Mesendoderm (in vitro differentiated cells): ENCODE measurements at places on chromosomes 2 and 18.

GRCh38 chr2:37569986-37570679 lies 101.3 kb downstream of the CDC42EP3 start:
- no peak for DNase-seq
- no peak overlapping the region for H3K4me3 ChIP-seq
- no peaks in the 10 kb centered on the region for H3K36me3 ChIP-seq
- H3K27ac ChIP-seq, result no peak overlapping the region
- H3K4me1 ChIP-seq, result no peaks in the 10 kb centered on the region

- no peaks in the 10 kb centered on the region for H3K27me3 ChIP-seq
- no peaks in the 10 kb centered on the region for H3K36me3 ChIP-seq
- peaks cover 3% of the 10 kb centered on the region for H3K4me1 ChIP-seq
Observed at GRCh38 chr2:3377279-3377611, 373 bp downstream of the EIPR1 start.

DNA sequence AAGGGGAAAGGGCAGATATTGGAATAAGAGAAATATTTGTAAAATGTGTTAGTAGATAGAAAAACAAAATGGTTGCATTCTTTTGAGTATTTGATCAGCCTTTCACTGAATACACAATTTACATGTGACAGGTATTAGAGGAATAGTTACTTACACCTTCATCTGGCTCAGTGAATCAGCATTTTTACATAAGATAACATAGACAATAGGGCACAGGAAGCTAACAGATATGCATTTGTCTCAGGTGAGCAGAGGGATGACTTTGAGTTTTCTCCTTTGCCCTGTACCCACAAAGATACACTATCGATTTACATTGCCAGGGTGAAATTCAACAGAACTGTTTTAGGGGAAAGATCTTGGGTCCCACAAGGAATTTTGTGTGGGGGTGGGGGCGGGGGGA lies 373.1 kb upstream of the NETO1 start:
- no peaks in the 10 kb centered on the region for H3K27me3 ChIP-seq
- H3K36me3 ChIP-seq, result no peaks in the 10 kb centered on the region
- DNase-seq, result peak; percentile 78
- H3K4me1 ChIP-seq, result no peaks in the 10 kb centered on the region
- H3K4me3 ChIP-seq, result no peak overlapping the region
- H3K27ac ChIP-seq, result no peak overlapping the region

DNA sequence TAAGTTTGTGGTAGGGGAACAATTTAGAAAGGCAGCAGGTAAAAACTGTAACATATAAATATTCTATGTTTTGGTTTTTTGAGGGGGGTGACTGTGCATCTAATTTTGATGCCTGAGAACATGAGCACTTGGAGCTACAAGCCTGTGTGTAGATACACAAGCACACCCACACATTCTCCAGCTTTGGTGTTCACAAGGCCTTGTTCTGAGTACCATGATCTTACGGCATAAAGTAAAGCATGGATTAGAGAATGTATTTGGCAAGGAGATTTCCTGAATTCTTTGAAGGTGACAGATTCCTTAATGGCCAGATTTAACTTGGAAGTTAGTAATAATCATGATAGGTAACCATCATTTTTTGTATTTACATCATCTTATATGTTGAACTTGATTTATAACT lies 42.7 kb downstream of the MAP3K20 start:
- H3K36me3 ChIP-seq, result no peaks in the 10 kb centered on the region
- no peaks in the 10 kb centered on the region for H3K27me3 ChIP-seq
- H3K27ac ChIP-seq, result no peak overlapping the region

DNA sequence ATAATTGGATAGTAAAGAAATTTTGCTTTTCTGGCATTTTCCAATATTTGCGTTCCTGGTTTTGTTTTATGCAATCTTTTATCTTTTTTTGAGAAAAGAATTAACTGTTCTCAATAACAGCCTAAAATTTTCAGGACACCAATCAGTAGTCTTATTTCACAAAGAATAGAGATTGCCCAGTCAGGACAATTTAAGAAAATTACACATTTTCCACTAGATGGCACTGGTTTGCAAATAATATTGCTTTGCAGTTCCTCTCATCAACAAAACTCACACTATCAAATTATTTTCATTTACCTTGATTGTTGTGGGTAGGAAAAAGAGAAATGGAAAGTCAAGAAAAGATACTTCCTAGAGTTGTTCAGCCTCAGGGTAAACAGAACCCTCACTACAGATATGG lies 2.4 kb upstream of the RBM45 start:
- H3K4me1 ChIP-seq, result no peaks in the 10 kb centered on the region
- H3K36me3 ChIP-seq, result no peaks in the 10 kb centered on the region
- no peak overlapping the region for H3K27ac ChIP-seq
- DNase-seq, result peak; percentile 33

- H3K4me3 ChIP-seq, result no peak overlapping the region
- H3K27me3 ChIP-seq, result no peaks in the 10 kb centered on the region
- peaks cover 1% of the 10 kb centered on the region for H3K4me1 ChIP-seq
- H3K27ac ChIP-seq, result peak overlapping the region; percentile 15
- DNase-seq, result peak; percentile 39
Observed at GRCh38 chr18:686339-687111, 25.9 kb downstream of the ENOSF1 start.

DNA sequence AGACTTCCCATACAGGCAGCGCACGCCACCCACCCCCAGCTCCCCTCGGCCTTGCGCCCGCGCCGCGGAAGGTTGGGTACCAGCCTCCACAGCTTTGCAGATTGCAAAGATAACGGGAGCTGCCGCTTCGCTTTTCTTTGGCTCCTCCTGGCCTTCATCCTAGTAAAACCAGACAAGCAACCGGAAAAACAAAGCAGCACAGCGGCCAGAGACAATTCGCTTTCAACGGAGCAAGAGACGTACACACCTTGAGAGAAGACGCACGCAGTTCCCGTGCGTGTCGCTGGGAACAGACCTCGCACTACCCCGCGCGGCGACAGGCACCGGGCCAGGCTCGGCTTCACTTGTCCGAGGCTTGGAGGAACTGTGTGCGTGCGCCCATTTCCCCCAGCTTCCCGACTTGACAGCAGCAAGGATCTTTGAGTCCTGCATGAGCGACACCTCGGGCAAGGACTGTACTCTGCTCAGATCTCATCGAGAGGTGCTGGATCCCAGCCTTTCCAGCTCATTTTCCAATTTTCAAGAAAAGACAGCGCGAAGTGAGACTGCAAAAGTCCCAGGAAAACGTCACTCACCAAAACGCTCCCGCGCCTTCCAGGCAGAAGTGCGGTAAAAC lies 964 bp downstream of the ZBTB7C start:
- DNase-seq, result peak; percentile 26
- no peaks in the 10 kb centered on the region for H3K36me3 ChIP-seq
- peaks cover 3% of the 10 kb centered on the region for H3K4me1 ChIP-seq
- H3K27me3 ChIP-seq, result peaks cover 29% of the 10 kb centered on the region
- H3K27ac ChIP-seq, result no peak overlapping the region

DNA sequence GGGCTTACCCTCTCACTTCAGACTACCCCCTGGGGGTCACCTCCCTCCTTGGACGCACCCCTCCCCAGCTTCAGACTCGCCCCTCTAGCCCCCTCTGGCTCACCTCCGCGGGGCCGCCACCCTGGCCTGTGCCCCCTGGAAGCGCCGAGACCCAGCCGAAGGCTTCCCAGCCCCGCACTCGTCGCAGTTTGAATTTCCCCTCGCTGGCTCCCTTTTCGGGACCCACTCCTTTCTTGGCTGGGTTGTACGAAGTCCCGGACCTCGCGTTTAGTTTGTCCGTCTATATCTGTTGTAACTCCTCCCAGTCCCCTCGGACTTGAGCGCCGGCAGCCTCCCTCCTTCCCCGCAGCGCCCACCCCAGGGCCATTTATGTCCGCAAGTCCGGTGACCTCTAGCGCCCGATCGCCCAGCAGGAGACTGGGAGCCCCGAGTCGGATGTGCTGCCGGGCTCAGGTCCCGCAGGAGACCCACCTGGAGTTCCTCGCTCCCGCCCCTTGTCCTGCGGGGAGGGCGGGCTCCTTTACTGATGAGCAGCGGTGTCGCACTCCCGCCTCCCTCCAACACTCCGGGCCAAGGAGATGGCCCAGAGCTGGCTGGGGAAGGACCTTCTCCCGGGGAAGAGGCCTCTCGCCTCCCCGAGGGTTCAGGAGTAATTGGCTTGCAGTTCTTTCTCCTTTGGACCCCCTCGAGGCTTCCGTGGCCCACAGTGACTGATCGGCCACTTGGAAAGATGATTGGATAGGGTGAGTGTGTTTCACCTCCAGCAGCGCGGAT lies 692 bp upstream of the RAX start:
- no peaks in the 10 kb centered on the region for H3K4me1 ChIP-seq
- DNase-seq, result peak; percentile 37
- H3K27me3 ChIP-seq, result peaks cover 64% of the 10 kb centered on the region
- H3K36me3 ChIP-seq, result no peaks in the 10 kb centered on the region

- no peaks in the 10 kb centered on the region for H3K4me1 ChIP-seq
- H3K4me3 ChIP-seq, result no peak overlapping the region
- H3K27me3 ChIP-seq, result no peaks in the 10 kb centered on the region
Observed at GRCh38 chr2:51158251-51158650, 126.3 kb upstream of the NRXN1 start.

- DNase-seq, result no peak
- no peaks in the 10 kb centered on the region for H3K36me3 ChIP-seq
- H3K27me3 ChIP-seq, result no peaks in the 10 kb centered on the region
- H3K4me3 ChIP-seq, result no peak overlapping the region
- H3K27ac ChIP-seq, result no peak overlapping the region
Observed at GRCh38 chr18:21604671-21605070, 4.2 kb upstream of the ESCO1 start.

- H3K4me1 ChIP-seq, result no peaks in the 10 kb centered on the region
- no peak for DNase-seq
- H3K4me3 ChIP-seq, result no peak overlapping the region
- no peaks in the 10 kb centered on the region for H3K36me3 ChIP-seq
Observed at GRCh38 chr2:240419723-240420122, 15.7 kb upstream of the GPC1 start.

GRCh38 chr2:79876430-79876829 lies 363.6 kb downstream of the CTNNA2 start:
- DNase-seq, result peak; percentile 41
- H3K4me1 ChIP-seq, result no peaks in the 10 kb centered on the region
- no peaks in the 10 kb centered on the region for H3K36me3 ChIP-seq
- no peaks in the 10 kb centered on the region for H3K27me3 ChIP-seq

DNA sequence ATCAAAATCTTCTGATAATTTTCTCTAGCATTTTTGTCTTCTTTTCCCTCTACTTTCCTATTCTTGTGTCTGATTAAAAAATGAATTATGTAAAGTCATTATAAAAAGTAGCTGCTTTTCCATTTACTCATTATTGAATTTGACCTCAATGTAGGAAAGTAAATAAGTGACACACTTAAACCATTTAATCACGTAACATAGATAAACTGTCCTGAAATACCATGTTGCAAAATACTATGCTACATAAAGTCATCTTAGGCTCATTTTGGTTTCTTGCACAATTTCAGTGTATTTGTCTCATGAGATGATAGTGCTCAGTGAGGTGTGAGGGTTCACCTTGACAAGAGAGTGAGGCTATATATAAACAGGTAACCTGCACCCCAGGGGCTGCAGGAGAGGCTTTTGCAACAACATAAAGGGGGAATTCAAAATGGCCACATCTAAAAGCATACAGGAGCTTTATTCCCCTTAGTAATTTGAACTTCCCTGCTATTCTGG lies 502.7 kb downstream of the RNF144A start:
- no peaks in the 10 kb centered on the region for H3K4me1 ChIP-seq
- no peak overlapping the region for H3K4me3 ChIP-seq
- DNase-seq, result no peak
- no peaks in the 10 kb centered on the region for H3K27me3 ChIP-seq
- H3K36me3 ChIP-seq, result no peaks in the 10 kb centered on the region

- DNase-seq, result peak; percentile 46
- no peaks in the 10 kb centered on the region for H3K4me1 ChIP-seq
- H3K36me3 ChIP-seq, result no peaks in the 10 kb centered on the region
- no peak overlapping the region for H3K27ac ChIP-seq
- no peaks in the 10 kb centered on the region for H3K27me3 ChIP-seq
Observed at GRCh38 chr2:9565436-9566153, 10.0 kb upstream of the ADAM17 start.

GRCh38 chr2:199147216-199147615 lies 310.5 kb downstream of the SATB2 start:
- no peaks in the 10 kb centered on the region for H3K36me3 ChIP-seq
- no peaks in the 10 kb centered on the region for H3K27me3 ChIP-seq
- no peak overlapping the region for H3K4me3 ChIP-seq
- DNase-seq, result no peak
- H3K27ac ChIP-seq, result no peak overlapping the region

DNA sequence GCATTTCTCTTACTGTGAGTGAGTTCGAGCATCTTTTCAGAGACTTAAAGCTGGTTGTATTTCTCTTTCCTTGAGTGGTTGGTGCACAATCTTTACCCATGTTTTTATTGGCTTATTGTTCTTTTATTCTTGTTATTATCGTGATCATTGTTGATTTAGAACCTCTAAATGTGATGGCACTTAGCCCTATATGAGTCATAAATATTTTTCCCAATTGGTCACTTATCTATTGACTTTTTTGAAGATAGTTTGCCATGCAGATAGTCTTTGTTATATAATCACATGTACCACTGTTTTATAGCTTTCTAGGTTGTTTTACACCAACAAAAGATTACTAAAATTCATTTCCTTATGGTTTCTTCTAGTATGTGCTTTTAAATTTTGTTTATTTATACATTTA lies 141.6 kb upstream of the MSH6 start:
- no peaks in the 10 kb centered on the region for H3K27me3 ChIP-seq
- no peak overlapping the region for H3K27ac ChIP-seq
- no peaks in the 10 kb centered on the region for H3K4me1 ChIP-seq

- H3K27ac ChIP-seq, result no peak overlapping the region
- H3K27me3 ChIP-seq, result no peaks in the 10 kb centered on the region
- no peak overlapping the region for H3K4me3 ChIP-seq
- no peaks in the 10 kb centered on the region for H3K36me3 ChIP-seq
- H3K4me1 ChIP-seq, result peaks cover 2% of the 10 kb centered on the region
- DNase-seq, result peak; percentile 20
Observed at GRCh38 chr18:74972354-74972753, 236.6 kb downstream of the PTGR3 start.

- H3K4me3 ChIP-seq, result no peak overlapping the region
- no peak overlapping the region for H3K27ac ChIP-seq
- DNase-seq, result no peak
- H3K4me1 ChIP-seq, result no peaks in the 10 kb centered on the region
Observed at GRCh38 chr2:159905926-159906714, 108.1 kb upstream of the CD302 start.

DNA sequence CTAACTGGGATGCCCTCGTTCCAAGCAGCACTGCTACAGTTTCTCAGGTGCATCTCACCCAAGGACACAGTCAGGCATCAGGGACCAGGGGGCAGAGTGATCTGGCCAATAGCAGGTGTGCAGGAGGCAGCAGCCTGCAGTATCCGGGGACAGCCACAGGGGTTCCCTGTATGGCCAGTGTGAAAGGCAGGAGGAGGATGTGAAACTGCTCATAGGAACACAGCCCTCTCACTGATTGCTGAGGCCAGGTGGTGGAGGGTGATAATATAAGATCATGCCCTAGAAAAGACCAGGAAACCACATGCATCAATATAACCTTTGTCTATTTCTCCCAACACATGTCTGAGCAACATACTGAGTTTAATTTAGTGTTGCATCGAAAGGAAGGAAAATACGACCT lies 112.7 kb upstream of the TACR1 start:
- H3K4me3 ChIP-seq, result no peak overlapping the region
- H3K36me3 ChIP-seq, result no peaks in the 10 kb centered on the region
- H3K27ac ChIP-seq, result no peak overlapping the region
- no peaks in the 10 kb centered on the region for H3K27me3 ChIP-seq
- DNase-seq, result peak; percentile 67

- no peaks in the 10 kb centered on the region for H3K27me3 ChIP-seq
- no peak overlapping the region for H3K27ac ChIP-seq
- H3K4me3 ChIP-seq, result no peak overlapping the region
- no peaks in the 10 kb centered on the region for H3K4me1 ChIP-seq
- H3K36me3 ChIP-seq, result no peaks in the 10 kb centered on the region
Observed at GRCh38 chr18:35282353-35282752, 7.7 kb downstream of the ZSCAN30 start.

- no peak overlapping the region for H3K27ac ChIP-seq
- no peaks in the 10 kb centered on the region for H3K27me3 ChIP-seq
- no peaks in the 10 kb centered on the region for H3K36me3 ChIP-seq
- DNase-seq, result no peak
- no peaks in the 10 kb centered on the region for H3K4me1 ChIP-seq
Observed at GRCh38 chr2:136373029-136373428, 255.1 kb upstream of the CXCR4 start.
